Activated T-helper 1 cell treated with anti-CD3 and anti-CD28 coated beads, Interleukin-12 subunit alpha, Interleukin-12 subunit beta, Interleukin-2, Interleukin-4 antibody, amounts not matched to agents 30 ng/mL and 10 ng/mL and 1 ng/mL, durations not matched to agents 14 hours and 24 hours and 36 hours (primary cell): ENCODE measurements at places on chromosomes 1 and 21. TPM values are rescaled to one million over a fixed set of nuclear protein-coding genes. Genes with fewer than 3 reads are reported as not detected.
A peak's percentile ranks its signal among the peaks of the same experiment; 100 is the strongest.

The TSSK3 gene
- total RNA-seq, result 0.51 and 1.3 TPM in 2 replicates

The ZNF648 gene
- total RNA-seq, result not detected in 2 replicates

The RHD gene
- total RNA-seq, result not detected in 2 replicates

DNA sequence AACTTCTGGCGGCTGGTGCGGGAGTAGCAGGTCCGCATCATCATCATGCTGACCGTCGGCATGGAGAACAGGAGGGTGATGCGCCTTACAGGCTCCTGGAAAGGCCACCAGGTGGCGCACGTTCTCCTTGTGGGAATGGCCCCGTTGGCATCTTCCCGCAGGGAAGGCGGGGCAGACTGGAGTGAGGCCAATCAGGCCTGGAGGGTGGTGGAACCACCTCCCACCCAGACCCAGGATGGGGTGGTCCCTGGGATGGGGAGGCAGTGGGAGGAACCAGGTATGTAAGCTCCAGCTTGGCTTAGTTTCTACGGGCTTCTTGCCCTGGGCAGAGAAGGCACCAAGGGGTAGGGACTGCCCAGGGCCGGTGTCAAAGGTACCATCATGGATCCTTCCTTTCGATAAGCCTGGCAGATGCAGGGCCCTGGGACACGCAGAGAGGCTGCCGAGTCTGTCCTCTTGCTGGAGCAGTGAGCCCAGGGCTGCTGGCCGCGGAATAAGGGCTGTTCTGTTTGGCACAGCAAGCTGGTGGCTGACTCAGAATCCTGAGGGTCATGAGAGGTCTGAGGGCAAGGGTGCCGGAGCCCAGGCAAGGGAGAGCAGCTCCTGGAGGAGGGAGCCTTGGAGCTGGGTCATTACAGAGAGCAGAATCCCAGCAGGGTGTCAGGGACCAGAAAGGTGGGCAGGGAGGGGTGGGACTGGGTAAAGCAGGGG, 8.7 kb upstream of the LGR6 start:
- DNase-seq, result peak; percentile 48
- H3K4me1 ChIP-seq, result peaks cover 24% of the 10 kb centered on the region
- no peak overlapping the region for H3K27ac ChIP-seq
- peaks cover 5% of the 10 kb centered on the region for H3K27me3 ChIP-seq
- no peaks in the 10 kb centered on the region for H3K36me3 ChIP-seq
- H3K4me3 ChIP-seq, result no peak overlapping the region

DNA sequence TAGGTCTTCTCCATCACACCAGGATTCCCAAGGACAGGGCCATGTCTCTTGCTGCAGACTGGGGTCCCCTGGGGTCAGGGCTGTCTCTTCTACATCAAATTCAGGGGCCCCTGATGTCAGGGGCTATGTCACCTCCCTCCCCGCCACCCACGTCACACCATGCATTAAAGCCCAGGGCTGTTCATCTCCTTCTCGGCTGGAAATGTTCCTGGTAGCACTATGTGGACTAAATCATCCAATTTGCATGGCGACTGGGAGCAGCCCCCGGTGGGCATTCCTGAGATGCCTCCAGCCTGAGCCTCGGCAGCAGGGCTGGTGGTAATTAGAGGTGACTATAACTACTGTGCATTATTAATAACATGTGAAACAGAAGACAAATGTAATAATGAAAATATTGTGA, 151.7 kb upstream of the HMGB4 start:
- H3K4me3 ChIP-seq, result no peak overlapping the region
- H3K36me3 ChIP-seq, result no peaks in the 10 kb centered on the region
- H3K27ac ChIP-seq, result no peak overlapping the region
- H3K27me3 ChIP-seq, result no peaks in the 10 kb centered on the region

DNA sequence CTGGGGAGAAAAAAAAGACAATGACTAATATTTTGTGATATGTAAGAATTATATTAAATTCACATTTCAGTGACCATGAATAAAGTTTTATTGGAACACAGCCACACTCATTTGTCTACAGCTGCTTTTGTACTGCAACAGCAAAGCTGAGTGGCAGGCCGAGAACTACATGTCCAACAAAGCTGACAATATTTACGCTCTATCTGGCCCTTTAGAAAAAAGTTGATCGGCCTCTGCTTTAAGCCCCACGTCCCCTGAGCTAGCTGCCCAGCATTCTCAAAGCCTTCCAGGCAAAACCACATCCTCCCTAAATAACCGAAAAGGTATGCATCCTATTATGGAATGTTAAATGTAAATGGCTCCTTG, 8.6 kb downstream of the SLC2A1 start:
- peaks cover 36% of the 10 kb centered on the region for H3K36me3 ChIP-seq
- H3K4me1 ChIP-seq, result peaks cover 87% of the 10 kb centered on the region
- no peak for DNase-seq
- no peaks in the 10 kb centered on the region for H3K27me3 ChIP-seq
